Retinal pigment epithelial cell (primary cell): ENCODE measurements at places on chromosomes 12 and 14.

DNA sequence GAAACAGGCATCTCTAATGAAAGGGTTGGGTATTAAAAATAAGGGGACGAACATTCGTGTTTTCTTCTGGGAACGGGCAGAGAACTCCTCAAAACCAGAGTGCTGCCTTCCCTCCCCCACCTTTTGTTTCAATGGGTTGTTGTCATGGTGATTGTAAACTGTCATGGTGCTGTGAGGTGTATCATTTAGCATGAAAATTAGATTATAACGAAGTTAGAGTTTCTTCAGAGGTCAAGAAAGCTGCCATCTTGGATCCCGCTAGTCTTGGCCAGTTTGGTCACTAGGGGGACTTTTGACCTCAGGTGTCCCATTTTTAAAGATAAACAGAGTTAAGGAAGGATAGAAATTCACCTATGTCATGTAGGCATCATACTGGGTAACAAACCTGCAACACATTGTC lies 123.0 kb downstream of the PDE3A start:
- no peak for DNase-seq

- DNase-seq, result no peak
Observed at GRCh38 chr12:4855121-4855924, 54.4 kb upstream of the KCNA1 start.

DNA sequence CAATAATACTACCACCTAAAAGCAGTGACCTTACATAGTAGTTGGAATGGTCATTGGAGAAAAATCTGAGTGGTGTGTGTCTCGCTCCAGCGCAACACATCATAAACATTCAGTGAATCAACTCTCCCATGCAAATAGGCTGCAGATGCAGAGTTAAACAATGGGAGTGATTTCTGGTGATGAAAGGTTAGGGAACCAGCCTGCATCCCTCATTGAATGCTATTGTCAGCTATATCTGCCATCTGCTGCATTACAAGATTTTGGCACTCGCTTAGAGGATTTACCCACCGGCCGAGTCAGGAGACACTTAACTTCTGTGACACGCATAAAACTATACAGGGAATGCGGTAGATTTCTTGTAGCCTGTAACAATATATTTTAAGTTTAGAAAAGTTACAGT lies 900.9 kb downstream of the FLRT2 start:
- no peak for DNase-seq

DNA sequence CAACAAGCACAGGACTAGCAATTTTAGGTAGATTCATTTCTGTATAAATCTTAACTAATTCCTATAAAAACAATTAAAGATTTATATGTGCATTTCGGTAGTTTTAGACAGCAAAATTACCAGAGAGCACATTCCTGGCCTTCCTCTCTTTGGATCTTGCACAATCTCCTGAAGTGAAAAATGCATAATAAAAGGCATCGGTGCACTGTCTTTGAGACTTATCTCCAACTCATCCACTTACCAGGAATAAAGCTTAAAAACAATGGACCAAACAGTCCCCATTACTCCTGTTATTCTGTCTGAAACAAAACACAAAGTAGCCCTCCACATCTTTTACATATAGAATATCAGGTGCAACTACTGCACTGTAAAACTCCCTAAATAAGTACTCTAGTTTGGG lies 69.3 kb downstream of the HECTD1 start:
- no peak for DNase-seq

DNA sequence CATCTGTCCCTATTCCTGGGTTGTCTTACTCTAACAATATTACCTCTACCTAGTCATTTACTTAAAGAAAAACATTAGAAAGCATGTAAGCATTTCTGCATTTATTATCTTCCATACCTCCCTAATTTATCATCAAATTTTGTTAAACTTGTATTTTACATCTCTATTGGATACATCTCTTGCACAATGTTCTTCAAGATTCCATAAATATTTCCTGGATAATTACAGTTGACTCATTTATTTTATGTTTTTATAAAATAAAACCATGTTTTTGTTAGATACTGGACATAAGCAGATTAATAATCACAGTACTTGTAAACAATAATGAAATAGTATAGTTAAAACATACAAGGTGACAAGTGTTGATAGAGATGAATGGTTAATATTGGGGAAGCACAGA lies 209.0 kb downstream of the TMTC3 start:
- DNase-seq, result no peak

- DNase-seq, result peak; percentile 66
Observed at GRCh38 chr12:47014474-47014873, 64.9 kb upstream of the PCED1B start.

DNA sequence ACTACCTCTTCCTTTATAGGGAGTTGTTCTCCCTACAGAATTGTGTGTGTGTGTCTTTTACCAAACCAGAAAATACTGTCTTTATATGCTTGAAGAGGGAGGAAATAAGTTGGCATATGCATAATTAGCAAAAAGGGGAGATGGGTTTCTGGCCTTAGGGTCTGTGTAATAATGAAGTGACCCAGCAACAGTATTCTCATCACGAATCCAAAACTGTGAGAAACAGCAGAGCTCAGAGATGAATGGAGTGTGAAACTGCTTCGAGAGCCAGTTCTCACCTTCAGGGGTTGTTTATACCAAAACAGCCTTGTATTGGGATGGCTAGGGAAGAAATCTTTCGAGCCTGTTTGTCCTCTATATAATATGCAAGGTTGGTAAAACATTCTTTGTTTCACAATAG lies 227.5 kb downstream of the MON2 start:
- DNase-seq, result no peak

DNA sequence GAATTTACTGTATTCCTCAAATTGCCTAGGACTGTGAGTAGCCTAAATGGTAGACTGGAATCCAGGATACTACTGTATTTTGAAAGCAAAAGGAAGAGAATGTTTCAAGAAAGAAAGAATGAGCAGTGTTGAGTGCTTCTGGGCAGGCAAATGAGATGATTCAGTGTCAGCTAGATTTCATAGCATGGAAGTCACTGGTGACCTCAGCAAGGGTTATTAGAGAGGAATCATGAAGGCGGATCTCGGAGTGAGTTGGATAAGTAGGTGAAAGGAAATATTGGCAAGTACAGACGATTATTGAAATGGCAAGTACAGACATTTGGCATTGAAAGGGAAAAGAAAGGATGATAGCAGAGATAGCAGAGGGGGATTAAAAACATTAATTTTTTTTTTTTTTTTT lies 27.1 kb downstream of the VRK1 start:
- no peak for DNase-seq

- no peak for DNase-seq
Observed at GRCh38 chr12:52539083-52539820, 13.7 kb downstream of the KRT71 start.

DNA sequence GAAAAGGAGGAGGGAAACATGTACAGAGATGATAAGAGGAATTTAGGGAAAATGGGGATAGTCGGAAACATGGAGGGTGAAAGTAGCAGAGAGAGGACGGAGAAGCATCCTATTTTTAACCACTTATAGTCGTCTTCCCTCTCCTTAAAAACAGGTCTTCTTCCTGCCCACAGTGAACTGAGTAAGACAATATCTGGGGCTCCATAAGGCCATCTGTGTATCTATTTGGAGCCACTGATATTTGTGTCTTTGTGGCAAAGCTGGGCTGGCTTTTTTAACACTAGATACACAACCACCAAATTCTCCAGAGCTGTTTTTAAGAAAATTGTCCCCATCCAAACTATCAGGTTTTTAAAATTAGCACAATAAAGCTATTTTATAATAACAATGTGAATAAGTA lies 109.5 kb upstream of the RAP1B start:
- DNase-seq, result no peak

DNA sequence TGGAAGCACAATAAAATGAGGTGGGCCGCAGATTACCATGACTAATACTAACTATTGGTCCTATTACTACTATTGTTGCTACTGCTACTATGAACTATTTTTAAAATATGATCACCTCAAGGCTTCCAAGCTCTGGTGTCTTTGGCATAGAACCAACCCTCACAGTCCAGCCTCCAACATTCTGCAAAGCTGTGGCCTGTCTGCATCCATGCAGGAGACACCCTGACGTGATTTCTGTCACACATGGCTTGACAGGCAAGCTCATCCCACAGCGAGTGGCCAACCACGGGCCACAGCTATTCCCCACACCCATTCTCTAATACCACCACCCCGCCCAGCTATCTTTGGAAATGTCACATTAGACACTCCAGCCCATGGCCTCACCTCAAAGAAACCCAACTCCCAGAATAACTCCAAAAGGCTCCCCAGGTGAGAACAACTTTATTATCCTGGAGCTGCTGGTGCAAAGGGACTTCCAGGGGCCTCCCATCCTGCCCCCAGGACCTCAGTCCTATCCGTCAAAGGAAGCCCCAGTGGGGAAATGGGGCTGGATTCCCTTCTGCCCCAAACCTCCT lies 14.4 kb downstream of the ISCU start:
- no peak for DNase-seq

- peak; percentile 99 for DNase-seq
Observed at GRCh38 chr12:51371295-51371953, 19.8 kb downstream of the GALNT6 start.

DNA sequence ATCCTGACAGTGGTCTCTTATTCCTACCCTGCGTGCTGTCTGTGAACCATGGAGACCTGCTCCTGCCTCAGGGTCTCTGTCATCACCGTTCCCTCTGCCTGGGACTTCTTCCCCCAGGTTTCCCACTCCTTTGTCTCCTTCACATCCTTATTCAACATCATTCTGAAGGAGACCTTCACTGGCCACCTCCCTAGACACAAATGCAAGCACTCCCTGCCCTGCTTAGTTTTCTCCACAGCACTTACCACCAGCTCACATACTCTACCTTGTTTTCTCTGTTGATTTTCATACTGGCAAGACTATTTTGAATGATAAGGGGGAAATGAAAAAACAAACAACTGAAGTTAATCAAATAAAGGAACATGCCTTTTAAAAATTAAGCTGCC lies 192.8 kb downstream of the ANO6 start:
- no peak for DNase-seq

DNA sequence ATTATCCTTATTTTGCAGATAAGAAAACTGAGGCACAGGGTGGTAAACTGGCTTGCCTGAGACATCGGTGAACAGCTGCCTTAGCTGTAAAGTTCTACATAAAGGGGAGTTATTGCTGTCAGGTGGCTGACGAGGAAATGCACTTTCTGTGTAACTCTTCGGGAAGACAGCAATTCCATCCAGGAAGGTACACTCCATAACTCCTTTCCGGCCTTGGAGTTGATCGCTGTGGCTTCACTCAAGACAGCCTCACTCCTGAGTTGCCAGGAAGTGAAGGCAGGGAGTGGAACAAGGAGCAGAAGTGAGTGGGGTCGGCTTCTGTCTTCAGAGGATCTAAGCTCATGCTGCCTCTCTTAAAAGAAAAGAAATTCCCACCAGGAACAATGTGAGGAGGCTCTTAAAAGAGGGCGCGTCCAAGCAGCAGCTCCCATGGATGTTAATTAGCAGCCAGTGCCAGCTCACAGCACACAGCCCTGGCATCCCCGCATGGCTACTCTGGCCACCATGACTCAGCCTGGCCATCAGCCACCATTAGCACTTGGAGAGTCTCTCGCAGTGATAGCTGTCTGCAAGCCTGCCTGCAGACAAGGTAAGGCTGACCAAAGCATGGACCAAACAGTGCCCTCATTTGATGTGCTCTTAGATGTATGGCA lies 60.3 kb downstream of the NUAK1 start:
- DNase-seq, result peak; percentile 68

- DNase-seq, result no peak
Observed at GRCh38 chr14:77985211-77985615, 185.0 kb upstream of the NRXN3 start.

DNA sequence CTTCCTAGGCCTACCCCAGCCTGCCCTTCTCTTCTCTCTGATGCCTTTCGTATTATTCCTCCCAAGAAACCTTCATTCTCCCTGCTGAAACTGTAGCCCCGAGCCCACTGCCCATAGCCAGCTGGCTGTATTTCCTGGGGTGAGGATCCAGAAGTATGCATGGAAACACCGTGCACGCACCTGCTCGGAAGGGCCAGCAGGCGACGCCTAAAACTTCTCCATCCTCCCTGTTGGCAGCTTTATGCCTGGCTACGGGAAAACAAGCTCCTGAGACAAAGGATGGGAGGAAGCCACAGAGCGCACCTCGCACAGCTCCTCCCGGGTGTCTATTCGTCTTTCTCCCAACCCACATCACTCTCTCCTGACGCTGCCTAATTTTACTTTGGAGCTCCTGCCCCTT lies 69.0 kb upstream of the CAPRIN2 start:
- no peak for DNase-seq

GRCh38 chr14:32472512-32473463 lies 143.7 kb downstream of the AKAP6 start:
- peak; percentile 90 for DNase-seq

GRCh38 chr12:1197264-1198018 lies 206.4 kb downstream of the ERC1 start:
- peak; percentile 17 for DNase-seq

GRCh38 chr14:69333791-69334337 lies 64.2 kb downstream of the ERH start:
- DNase-seq, result no peak

- DNase-seq, result no peak
Observed at GRCh38 chr12:6953442-6954315, 2.5 kb downstream of the PTPN6 start.

DNA sequence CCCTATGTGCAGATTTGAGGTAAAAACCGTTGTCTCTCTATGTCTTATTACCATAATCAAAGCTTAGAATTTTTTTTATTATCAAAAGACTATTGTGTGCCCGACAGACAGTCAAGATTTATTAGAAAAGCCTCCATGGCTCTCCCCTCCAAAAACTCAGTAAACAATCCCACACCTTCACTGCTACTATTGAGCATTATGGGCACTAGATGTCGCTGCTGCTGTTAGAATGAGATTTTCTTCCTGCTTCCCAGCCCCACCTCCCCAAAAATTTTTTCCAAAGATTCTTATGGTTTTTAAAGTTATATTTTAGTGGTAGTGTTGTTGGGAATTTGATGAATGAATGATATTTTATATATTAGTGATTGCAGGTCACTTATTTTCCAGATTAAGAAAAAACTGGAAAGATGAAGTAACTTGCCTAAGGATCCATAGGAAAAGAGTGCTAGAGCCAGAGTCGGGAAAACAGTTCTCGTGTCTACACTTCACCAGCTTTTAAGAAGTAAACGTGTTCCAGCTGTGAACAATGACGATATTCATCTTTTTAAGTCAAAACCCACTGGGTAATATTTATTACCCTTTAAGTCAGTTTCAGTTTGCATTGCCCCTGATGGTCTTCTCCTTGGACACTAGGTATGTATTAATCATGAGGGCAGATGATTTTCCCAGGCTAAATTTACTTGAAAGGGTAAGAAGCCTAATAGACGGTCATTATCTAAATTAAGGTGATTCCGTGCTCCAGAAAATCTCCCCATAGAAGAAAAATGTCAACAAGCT lies 12.2 kb upstream of the FOXG1 start:
- DNase-seq, result no peak

- no peak for DNase-seq
Observed at GRCh38 chr12:105428793-105429395, 98.4 kb downstream of the C12orf75 start.

DNA sequence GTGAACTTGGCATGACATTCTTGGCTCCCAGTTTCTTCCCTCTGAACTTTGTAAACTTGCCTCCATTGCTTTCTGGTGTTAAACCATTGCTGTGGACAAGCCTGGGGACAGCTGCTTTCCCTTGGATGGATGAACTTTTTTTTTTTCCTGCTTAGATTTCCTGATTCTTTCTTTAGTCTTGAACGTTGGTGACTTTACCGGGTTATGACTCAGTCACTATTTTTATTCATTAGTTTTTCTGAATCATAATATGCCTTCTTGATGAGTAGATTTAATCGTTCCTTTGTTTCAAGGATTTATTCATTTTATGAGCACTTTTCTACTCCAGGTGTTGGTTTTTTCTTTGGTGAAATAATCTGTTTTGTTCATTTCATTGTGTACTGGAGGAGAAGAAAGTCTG lies 155.0 kb upstream of the RTL1 start:
- no peak for DNase-seq

- DNase-seq, result no peak
Observed at GRCh38 chr14:23864259-23864658, 89.3 kb upstream of the DHRS4 start.
